ENCODE measurements at places on chromosomes 2 and 18. TPM values are rescaled to one million over a fixed set of nuclear protein-coding genes. Genes with fewer than 3 reads are reported as not detected.

SPATA3 gene
- not detected for total RNA-seq

GALR1 gene
- 1.2 TPM for total RNA-seq

CCDC148 gene
- total RNA-seq = 1.8 TPM

SNORC gene
- total RNA-seq = 6.9 TPM

PKDCC gene
- total RNA-seq = 328 TPM

RAD51AP2 gene
- not detected for total RNA-seq

CDH19 gene
- total RNA-seq = 191 TPM

RBM43 gene
- total RNA-seq = 13.3 TPM

DNA sequence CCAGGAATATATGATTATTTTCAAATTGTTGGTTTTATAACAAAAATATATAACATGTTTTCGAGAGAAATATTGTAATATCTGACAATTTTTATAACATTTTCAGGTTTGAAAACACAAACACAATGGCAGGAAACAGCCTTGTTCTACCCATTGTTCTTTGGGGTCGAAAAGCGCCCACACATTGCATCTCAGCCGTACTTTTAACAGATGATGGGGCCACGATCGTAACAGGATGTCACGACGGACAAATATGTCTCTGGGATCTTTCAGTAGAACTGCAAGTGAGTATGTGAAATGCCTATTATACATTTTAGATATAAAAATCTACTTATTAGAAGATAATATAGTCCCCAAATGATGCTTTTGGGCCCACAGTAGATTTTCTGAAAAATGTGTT, 21.2 kb downstream of the WDR7 start:
- no peak overlapping the region for H3K4me3 ChIP-seq
- H3K27me3 ChIP-seq = no peaks in the 10 kb centered on the region
- H3K4me1 ChIP-seq = no peaks in the 10 kb centered on the region
- H3K36me3 ChIP-seq = no peaks in the 10 kb centered on the region

GRCh38 chr2:203559641-203560040, 24.5 kb upstream of the RAPH1 start:
- H3K4me3 ChIP-seq = no peak overlapping the region
- H3K27me3 ChIP-seq = no peaks in the 10 kb centered on the region
- no peaks in the 10 kb centered on the region for H3K36me3 ChIP-seq
- H3K4me1 ChIP-seq = no peaks in the 10 kb centered on the region
- H3K27ac ChIP-seq = no peak overlapping the region
- no peak for DNase-seq

DNA sequence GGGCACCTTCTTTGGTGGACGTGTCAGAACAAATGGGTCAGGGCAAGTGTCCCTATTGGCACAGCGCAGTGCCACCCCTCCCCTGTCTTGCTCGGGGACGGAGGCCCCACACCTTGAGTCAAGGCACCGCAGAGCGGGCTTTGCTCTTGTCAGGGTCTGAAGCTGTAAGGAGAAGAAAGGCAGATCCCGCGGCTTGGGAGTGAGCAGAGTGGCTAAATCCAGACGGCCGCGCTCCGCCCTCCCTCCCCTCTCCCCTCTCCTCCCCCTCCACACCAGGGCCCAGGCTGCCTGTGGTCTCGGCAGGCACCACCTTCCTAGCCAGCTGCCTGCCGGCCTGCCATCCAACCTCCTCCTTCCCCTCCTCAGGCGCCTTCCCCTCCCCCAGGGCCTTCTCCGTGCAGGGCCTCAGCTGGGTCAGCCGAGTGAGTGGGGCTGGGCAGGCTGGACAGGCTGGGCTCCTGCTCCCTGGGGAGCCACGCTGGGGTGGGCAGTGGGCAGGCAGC, 25.8 kb downstream of the SPEG start:
- no peaks in the 10 kb centered on the region for H3K4me1 ChIP-seq
- no peak overlapping the region for H3K4me3 ChIP-seq
- peaks cover 20% of the 10 kb centered on the region for H3K27me3 ChIP-seq
- no peaks in the 10 kb centered on the region for H3K36me3 ChIP-seq
- no peak for DNase-seq

DNA sequence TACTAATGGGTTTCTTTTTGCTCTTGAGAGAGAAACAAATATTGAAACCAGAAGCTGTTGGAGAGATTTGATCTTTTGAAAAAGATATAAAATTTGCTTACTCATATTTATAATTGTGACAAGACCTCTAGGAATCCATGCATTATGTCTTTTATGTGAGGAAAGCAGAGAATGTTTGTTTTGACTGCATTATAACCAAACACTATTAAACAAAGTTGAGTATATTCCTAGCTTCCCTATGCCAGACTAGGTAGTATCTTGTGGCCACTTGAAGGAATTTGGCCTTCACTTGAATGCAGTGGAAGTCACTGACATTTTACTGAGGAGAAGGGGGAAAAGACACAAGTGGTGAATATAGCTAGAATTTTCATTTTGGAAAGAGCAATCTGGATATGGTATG, 521.8 kb upstream of the ZEB2 start:
- no peak overlapping the region for H3K4me3 ChIP-seq
- H3K36me3 ChIP-seq = no peaks in the 10 kb centered on the region
- H3K4me1 ChIP-seq = no peaks in the 10 kb centered on the region
- no peaks in the 10 kb centered on the region for H3K27me3 ChIP-seq

GRCh38 chr2:46862514-46862913, 53.1 kb downstream of the MCFD2 start:
- no peak overlapping the region for H3K4me3 ChIP-seq
- DNase-seq = no peak
- no peak overlapping the region for H3K27ac ChIP-seq
- H3K36me3 ChIP-seq = no peaks in the 10 kb centered on the region

DNA sequence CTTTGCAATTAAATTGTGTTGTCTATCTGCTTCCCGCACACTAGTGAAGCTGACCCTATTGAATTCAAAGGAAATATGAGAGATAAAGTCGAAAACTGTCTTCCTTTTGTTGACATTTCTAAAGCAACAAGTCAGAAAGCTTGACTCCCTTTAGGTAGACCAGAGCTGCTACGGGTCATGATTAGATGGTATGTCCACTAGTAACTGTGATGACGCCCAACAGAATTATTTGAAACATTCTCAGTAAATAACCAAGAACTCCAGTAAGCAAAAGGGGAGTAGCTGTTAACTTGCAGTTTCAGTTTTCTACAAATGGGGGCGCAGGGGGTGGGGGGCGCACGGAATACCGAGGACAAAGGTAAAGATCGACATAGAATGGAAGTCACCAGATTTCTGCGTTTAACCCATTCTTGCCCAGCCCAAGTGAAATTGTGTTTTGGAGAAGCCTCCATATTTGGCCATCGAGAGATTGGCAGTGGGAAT, 56.4 kb downstream of the CRIM1 start:
- no peaks in the 10 kb centered on the region for H3K27me3 ChIP-seq
- H3K4me1 ChIP-seq = peaks cover 90% of the 10 kb centered on the region
- H3K36me3 ChIP-seq = no peaks in the 10 kb centered on the region
- DNase-seq = no peak
- H3K4me3 ChIP-seq = no peak overlapping the region

DNA sequence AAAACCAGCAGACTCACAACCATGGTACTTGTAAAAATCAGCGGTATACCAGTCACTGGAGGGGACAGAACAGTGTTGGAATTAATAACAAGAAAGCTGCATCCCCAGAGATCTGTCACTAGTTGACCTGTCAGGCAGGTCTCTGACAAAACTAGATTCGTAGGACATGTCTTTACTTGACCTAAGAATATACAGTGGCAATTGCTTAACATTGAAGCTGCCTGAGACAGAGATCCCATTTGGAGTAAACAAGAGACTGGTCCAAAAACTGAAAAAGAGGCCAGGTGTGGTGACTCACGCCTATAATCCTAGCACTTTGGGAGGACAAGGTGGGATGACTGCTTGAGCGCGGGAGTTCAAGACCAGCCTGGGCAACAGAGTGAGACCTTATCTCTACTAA, 7.2 kb upstream of the SS18 start:
- H3K4me1 ChIP-seq = no peaks in the 10 kb centered on the region
- no peaks in the 10 kb centered on the region for H3K36me3 ChIP-seq
- DNase-seq = no peak
- no peak overlapping the region for H3K4me3 ChIP-seq
- no peak overlapping the region for H3K27ac ChIP-seq
- no peaks in the 10 kb centered on the region for H3K27me3 ChIP-seq

- peak overlapping the region; percentile 13 for H3K27ac ChIP-seq
- H3K27me3 ChIP-seq = no peaks in the 10 kb centered on the region
- H3K4me1 ChIP-seq = peaks cover 44% of the 10 kb centered on the region
Observed at GRCh38 chr2:46487667-46488335, 8.4 kb downstream of the TMEM247 start.

DNA sequence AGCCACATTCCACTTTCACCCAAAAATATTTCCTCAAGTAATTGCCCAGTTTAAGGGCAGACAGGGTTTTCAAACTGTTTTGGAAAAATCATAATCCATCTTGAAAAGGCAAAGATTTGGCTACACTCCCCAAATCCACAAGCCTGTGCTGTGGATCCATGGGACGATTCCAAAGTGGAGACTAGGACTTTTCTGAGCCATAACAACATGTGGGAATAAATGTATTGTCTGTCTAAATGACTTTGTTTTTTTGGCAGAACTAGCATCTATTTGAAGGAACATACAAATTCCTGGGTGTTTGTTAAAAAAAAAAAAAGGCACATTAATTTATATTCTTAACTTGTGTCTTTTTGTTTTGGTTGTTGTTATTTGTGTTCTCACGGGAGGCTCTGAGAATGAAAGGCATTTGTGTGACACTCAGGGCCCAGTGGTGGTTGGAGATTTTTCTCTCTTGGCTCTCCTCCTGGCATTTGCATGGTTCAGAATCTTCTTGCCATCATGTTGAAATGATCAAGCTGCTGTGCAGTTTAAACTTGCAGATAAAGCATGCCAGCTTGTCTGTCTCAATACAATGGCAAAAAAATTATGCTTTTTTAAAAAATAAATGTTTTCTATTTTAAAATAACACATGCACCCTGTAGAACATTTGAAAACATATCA, 277.4 kb downstream of the EN1 start:
- H3K27ac ChIP-seq = no peak overlapping the region
- H3K4me3 ChIP-seq = no peak overlapping the region
- no peaks in the 10 kb centered on the region for H3K4me1 ChIP-seq

DNA sequence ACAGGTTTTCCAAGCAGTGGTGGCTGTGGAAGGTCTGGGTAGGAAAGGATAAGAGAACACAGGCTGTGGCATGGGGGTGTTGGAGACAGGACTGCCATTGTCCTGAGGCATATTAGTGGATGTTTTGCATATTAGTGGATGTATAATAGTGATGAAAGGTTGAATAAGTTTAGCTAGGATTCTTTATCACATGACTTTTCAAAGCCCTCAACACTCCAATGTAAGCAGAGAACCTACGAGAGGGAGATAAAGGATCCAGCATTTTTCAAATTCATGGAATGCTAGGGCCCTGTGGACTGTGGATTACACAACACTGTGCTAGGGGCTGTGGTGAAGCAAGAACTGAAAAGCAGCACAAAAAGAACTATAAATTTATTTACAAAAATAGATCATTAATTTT, 63.2 kb downstream of the POLE4 start:
- no peaks in the 10 kb centered on the region for H3K27me3 ChIP-seq
- no peak overlapping the region for H3K27ac ChIP-seq
- DNase-seq = no peak
- no peak overlapping the region for H3K4me3 ChIP-seq
- no peaks in the 10 kb centered on the region for H3K4me1 ChIP-seq

DNA sequence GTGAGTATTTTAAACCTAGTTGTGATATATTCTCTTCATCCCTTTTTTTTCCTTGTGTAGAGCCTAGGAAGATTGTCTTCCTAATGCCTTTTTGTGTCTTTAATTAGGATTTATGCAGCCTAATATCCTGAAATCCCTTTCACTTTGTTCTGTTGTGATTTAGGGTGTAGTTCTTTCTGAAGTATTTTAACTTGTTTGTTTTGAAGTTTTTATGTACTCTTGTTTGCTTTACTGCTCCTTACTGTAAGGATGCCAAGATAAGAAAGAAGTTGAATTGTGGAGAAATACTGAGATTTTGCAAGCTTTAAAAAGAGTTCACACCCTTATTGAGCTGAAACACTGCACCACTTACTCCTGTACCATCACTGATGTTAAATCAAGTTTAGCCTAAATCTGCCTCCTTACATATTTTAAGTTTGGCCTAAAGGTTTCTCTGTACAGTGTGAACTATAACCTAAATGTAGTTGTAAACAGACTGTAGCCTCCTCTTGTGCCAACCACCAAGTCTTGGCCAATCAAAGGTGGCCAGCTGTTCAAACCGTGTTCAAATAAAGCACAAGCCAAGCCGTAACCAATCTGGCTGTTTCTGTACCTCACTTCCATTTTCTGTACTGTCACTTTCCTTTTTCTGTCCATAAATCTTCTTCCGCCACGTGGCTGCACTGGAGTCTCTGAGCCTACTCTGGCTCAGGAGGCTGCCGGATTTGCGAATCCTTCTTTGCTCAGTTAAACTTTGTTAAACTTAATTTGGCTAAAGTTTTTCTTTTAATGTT, 17.7 kb upstream of the ACOXL start:
- no peak overlapping the region for H3K27ac ChIP-seq
- no peaks in the 10 kb centered on the region for H3K27me3 ChIP-seq
- H3K4me1 ChIP-seq = no peaks in the 10 kb centered on the region
- no peak for DNase-seq
- H3K4me3 ChIP-seq = no peak overlapping the region
- no peaks in the 10 kb centered on the region for H3K36me3 ChIP-seq

DNA sequence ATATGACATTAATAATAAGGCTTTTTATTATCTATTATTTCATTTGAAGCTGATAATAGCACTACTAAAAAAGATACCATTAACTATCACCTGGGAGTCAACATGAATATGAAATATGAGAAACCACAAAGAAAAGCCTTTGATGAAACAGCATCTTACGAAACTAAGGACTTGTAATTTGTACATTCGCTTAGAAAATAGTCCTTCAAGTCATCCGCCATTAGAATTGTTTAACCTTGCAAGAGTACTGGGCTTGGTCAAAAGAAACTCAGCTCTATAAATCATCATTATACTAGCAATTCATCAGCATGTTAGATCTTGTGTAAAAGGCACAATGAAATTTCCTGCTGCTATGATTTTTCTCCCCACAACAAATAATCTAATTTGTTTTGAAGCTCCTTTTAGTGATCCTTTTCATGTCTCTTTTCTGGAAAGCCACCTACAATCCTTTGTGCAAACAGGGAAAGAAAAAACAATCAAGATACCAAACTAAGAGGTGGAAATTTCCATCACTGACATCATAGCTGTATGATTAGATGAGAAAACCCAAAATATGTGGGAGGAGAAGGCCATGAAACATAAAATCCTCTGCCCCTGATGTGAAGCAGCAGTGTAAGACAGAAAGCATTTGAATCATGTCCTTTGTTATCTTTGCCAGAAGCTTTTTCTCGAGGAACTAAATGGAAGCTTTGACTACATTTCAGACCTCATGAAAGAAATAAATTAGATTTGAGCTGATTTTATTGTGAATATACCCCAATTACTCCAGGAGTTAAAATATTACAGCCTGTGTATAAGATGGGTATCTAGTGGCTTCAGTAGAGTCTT, 31.2 kb downstream of the SCN9A start:
- H3K36me3 ChIP-seq = no peaks in the 10 kb centered on the region
- H3K4me1 ChIP-seq = no peaks in the 10 kb centered on the region
- H3K27ac ChIP-seq = peak overlapping the region; percentile 2
- H3K4me3 ChIP-seq = no peak overlapping the region
- no peak for DNase-seq

- H3K27ac ChIP-seq = no peak overlapping the region
- H3K36me3 ChIP-seq = no peaks in the 10 kb centered on the region
- no peaks in the 10 kb centered on the region for H3K27me3 ChIP-seq
- H3K4me3 ChIP-seq = no peak overlapping the region
Observed at GRCh38 chr2:96770442-96771202, 9.9 kb downstream of the CNNM4 start.

GRCh38 chr2:26605999-26606846, 34.9 kb downstream of the CIB4 start:
- no peaks in the 10 kb centered on the region for H3K4me1 ChIP-seq
- no peak overlapping the region for H3K27ac ChIP-seq
- no peak overlapping the region for H3K4me3 ChIP-seq

- DNase-seq = no peak
- H3K27ac ChIP-seq = no peak overlapping the region
- no peaks in the 10 kb centered on the region for H3K4me1 ChIP-seq
- no peak overlapping the region for H3K4me3 ChIP-seq
- no peaks in the 10 kb centered on the region for H3K36me3 ChIP-seq
Observed at GRCh38 chr18:78794071-78794430, 185.6 kb upstream of the SALL3 start.

Measured in tibial nerve (tissue), 4 donors.